ENCODE measurements at places on chromosomes 3 and 15.

- DNase-seq: peak; percentile 95
Measured at GRCh38 chr3:152258448-152259393, 10.0 kb upstream of the MBNL1 start.

- no peak for DNase-seq
Measured at GRCh38 chr15:84697236-84697990, 18.5 kb downstream of the SEC11A start.

DNA sequence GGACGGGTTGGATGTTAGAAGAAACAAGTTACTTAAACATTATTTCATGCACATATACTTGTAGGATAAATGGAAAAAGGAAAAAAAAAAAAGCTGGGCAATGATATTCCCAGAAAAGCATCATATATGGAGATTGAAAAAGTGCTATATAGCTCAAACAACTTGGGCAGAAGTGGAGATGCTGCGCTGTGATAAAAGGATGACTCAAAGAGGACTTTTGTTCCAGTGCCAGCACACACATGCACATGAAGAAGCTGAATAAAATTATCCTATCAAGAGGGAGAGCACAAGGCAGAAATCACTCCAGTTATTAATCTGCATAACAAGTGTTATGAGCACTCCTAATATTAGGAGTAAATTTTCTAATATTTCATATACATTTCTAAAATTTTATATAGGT lies 30.9 kb downstream of the FRMD4B start:
- DNase-seq: no peak

GRCh38 chr3:113560831-113561623 lies 28.7 kb downstream of the SIDT1 start:
- no peak for DNase-seq

DNA sequence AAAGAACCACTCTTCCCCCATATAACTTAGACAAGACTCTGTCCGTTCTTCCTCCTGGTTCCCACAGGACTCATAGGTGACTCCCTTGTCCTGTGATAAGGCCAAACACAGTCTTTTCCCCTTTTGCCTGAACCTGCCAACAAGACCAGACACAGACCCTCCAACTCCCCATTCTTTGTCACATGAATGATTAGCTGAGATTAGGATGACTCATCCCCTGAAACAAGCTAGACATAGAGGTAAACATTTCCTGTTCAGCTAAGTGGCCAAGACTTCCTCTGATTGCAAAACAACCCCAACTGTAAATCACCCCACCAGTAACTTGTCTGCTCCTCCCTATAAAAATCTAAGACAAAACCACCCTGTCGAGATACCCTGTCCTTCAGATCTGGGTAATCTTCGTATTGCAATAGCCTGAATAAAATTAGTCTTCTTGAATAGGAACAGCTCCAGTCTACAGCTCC lies 11.4 kb upstream of the HTR3E start:
- peak; percentile 33 for DNase-seq

GRCh38 chr3:56783644-56784447 lies 17.9 kb downstream of the ARHGEF3 start:
- DNase-seq: peak; percentile 84

Measured in H4 (cell line).